ENCODE measurements at places on chromosomes 16 and 17.
A peak's percentile ranks its signal among the peaks of the same experiment; 100 is the strongest.

DNA sequence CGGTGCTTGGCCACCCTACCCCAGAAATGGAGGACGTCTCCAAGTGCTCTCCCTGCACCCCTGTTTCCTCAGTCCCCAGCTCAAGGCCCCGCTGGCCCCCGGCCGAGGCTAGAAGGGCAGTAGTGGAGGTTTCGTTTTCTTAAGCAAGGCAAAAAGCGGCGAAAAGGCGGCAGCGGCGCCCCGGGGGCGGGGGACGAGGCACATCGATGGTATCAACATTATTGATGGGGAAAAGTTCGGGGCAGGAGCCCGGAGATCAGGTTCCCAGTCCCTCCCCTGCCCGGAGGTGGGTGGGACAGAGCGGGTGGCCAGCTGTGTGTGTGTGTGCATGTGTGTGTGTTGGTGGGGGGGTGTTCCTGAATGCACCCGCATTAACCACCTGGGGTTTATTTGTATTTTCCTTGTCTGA, 4.1 kb upstream of the SALL1 start:
- no peak for DNase-seq

- peak; percentile 83 for DNase-seq
These were observed 5.4 kb downstream of the TNP2 start for GRCh38 chr16:11263737-11264136.

DNA sequence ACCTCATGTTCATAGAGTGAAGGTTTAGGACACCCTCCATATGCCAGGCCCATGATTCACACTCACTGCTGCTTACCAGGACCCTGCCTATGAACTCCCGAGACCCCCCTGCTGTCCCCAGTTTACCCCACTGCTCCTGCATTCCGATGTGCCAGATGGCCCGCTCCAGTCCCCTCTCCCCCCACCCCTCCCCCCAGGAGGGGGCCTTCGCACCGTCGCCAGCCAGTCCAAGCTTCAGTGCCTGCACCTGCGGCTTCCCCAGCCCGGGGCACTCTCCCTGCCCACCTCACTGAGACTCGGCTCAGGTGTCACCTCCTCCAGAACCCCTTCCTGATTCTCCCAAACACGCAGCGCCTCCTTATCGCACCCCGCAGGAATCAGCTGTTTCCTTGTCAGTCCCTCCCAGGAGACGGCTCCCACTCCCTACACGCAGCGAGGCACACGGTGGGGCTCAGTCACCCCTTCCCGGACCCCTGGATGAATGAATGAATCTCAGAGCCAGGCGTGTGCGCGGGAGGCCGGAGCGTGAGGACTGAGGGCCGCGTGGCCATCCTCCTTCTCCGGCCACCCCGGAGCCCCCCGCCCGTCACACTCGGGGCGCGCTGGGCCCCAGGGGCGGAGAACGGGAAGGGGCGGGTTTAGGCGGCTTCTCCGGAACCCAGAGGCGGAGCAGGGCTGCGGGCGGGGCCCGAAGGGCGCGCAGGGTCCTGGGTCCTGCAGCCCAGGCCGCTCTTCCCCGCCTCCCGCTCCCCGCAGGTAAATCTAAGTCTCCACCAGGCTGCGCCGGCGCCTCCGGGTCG, 1.6 kb downstream of the MYO1C start:
- DNase-seq = peak; percentile 76

DNA sequence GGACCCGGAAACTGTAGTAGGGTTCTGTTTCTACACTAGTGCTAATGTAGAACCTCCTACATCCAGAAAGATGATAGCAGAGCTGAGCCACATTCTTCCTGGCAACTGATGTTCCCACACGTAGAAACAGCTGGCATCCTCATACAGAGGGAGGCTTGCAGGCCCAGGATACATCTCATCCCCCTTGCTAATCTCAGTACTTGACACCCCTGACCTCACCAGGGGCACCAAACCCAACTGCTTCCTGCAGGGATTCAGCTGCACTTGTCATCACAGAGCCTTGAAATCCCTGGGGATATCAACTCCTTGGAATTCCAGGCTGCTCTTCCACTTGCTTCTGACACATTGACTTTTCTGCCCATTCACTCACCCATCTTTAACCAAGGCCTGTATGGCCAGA, 75.2 kb upstream of the HSBP1 start:
- DNase-seq = no peak

- DNase-seq = no peak
These were observed 823.3 kb downstream of the KCNJ18 start for GRCh38 chr17:22515599-22515998.

DNA sequence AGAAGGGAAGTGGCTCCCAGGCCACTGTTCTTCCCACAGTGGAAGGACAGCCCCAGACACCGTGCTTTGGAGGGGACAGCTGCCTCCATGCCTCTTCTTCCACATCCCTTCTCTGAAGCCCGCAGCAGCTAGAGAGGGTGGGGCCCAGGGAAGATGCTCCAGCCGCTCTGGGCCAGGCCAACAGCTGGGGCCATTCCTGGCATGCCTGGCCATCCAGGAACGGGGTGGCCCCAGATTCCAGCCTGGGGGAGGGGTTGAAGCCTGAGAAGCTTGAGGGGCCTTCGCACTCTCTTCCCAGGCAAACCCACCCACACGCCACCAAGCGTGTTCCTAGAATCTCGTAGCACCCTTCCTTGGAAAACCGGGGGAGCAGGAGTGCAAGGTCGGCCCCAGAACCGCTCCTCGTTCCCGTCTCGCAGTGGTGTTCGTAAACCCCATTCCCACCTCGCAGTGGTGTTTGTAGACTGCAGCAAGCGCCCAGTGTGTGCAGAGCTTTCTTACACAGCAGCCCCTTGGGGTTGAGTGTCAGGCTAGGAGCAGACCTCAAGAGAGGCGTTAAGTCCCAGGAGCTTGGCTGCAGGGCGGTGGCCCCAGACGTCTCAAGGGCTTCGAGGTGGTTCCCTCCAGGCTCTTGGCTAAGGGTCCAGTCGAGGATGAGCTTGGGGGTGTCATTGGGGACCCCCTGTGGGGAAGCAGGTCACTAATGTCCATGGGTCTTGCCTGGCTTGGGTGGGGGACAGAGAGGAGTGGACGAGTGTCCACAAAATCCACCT, 2.7 kb downstream of the CDH15 start:
- DNase-seq = no peak

DNA sequence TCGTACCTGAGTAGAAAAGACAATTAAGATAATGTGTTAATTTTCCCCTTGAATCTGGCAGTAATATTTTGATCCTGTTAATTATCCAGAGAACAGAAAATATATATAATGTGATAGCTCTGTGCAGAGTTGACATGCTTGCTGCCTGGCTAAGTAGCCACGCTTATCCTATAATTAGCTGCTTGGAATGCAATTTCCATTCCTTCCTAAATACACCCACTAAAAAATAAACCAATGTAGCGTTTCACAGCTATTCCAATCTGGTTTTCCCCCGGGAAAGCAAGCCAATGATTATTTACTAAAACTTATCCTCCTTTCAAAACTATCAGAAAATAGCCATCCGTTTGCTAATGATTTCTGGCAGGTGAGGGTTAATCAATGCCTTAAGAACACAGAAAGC, 134.5 kb upstream of the IRX5 start:
- no peak for DNase-seq

- peak; percentile 91 for DNase-seq
These were observed 12.0 kb downstream of the TBC1D24 start for GRCh38 chr16:2486645-2487516.

DNA sequence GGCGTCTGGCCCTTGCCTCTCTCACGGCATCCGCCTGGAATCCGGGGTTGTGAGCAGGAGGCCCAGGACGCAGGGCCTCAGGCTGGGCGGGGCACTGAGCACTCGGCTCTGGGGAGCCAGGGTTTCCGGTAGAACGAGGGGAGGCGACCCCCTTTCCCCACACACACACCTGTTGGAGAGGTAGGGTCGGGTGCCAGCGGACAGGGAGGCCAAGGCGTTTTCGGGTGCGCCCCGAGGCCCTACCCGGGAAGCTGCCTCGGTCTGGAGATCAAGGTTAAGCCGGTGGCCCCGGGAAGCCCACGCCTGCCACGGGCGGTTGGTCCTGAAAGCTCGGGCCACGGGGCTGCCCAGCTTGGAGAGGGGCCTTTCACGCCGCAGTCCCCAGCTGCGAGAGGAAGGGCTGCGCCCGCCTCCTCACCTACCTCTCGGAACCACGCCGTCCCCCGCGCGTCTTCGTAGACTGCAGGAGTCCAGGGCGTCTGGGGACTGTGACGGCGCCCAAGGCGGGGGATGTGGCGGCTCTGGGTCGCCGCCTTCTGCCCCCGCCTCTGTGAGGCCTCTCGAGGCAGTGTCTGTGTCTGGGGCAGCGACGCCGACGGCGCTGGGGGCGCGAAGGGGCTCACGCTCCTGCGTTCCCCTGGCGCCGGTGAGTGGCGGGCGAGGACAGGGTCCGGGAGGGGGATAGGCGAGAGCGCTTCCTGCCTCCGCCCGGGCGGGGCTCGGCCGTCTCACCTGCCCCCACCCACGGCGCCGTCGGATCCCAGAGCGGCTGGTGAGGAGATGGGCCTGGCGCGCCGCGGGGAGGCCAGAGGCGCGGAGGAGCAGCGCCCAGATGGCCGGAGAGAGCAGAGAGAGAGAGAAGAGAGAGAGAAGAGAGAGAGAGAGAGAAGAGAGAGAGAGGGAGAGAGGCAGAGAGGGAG, 20.3 kb upstream of the HOXB9 start:
- peak; percentile 44 for DNase-seq

DNA sequence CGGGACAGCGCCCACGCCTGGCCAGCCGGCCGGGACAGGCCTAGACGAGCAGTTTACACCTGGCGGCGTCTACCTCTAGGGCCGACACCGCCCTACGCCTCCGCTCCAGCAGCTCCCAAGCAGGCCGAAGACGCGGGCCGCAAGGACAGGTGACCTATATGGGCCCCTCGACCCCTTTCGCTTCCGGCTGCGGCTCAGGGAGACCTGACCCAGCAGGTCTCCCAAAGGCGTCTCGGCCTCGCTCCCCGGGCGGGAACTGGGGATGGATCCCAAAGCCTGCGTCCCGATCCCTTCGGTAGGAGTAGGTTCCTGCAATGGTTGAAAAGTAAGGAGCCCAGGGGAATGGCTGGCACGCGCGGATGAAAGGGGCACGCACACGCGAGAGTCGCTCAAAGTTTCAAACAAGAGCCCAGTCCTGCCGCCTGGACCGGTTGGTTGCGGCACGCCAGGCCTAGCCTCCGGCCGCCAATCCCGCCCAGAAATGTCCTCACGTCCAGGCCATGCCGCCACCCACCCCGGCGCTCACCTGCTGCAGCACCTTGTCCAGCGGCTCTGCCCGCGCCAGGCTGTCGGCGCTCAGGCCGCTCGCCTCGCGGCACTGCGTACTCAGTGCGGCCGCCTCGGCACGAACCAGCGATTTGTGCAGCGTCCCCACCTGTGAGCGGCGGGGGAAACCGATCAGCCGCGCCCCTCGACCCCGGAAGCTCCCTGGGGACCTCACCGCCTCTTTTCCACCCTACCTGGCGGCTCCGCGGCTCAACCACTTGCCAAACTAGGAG, 630 bp downstream of the ESRP2 start:
- peak; percentile 23 for DNase-seq

DNA sequence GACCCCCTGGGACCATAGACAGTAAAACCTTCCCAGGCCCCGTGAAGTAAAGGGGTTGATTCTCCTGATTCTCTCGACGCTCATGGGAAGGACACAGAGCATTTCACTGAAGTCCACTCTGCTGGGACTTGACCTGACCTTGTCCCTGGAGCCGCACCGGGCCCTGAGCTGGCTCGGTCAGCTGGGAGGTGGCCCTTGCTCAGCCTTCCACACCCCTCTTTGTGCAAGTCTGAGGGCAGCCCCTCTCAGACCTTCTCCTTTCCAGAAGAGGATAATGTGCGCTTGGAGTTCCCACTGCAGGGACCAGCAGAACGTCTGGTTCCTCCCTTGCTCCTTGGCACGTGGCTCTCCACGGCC, 115.5 kb downstream of the RAP1GAP2 start:
- no peak for DNase-seq

GRCh38 chr17:73835605-73836004, 191.4 kb upstream of the SDK2 start:
- no peak for DNase-seq

DNA sequence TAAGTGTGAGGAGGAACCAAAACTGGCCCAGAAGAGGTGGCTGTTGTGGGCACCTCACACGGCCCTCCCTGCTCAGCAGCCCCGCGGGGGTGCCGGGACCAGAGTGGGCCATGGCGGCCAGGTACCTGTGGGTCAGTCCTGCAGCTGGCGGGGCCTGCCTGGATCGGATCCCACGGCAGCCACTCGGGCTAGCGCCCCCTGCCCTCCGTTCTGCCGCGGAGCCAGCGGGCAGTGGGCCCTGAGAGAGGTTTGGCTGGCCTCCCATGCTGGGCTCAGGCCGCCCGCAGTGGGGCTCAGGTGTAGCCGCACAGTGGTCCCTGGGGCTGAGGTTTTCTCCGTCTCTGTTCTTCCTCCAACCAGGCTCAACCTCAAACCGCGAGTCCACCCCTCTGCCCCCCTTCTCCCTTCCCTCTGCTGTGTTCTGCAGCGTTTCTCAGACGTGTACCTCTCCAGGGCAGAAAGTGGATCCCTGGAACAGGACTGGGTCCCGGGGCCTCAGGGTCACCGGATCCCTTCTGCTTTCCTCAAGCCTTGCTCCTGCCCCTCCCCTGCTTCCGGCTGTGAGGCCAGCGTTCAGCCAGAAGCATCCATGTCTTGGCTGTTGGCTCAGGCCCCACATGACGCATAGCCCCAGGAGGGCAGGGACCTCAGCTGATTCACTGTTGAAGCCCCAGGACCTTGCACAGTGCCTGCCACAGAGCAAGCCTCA, 28.6 kb upstream of the ITGA3 start:
- DNase-seq = peak; percentile 28

GRCh38 chr17:69342896-69343644, 16.1 kb upstream of the ABCA5 start:
- DNase-seq = no peak

DNA sequence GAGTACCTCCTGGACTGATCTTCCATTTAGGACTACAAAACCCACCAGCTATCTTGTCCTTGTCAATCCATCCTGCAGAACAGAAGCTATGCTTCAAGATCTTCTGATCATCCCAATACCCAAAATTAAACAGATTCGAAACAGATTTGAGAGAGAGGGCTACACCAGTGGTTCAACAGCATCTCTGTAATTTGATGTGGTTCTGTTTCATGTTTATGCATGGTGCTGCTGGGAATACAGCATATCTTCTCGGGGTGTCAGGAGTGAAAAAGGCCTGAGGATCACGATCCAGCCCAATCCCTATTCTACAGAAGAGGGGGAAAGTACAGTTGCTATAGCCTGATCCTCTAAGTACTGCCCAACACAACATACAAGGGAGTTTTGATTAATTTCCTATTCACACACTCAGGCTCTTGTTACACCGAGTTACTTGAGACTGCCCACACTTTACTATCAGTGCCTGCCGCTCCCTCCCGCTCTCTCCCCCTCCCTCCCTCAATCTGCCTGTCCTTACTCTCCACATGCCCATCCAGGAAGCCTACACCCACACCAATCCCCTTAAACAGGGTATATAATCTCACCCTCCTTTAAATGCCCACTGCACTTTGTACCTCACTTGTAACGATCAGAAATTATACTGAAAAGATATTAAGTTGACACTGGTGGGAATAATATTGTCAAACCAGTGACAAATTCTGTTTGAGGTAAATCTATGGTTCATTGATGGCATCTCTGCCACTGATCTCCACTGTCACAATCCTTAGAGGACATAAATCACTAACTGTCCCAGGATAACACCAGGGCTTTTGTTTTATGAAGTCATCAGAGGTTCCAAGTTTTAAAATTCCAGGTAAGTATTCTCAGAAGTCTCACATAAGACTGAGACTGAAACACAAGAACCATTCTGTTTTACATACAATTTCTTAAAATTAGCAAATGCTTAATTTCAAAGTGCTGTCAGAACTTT, 89.3 kb upstream of the PLEKHM1 start:
- DNase-seq = no peak

GRCh38 chr16:22195445-22195694, 10.7 kb upstream of the EEF2K start:
- no peak for DNase-seq

Measured in activated CD8-positive, alpha-beta T cell treated with anti-CD3 and anti-CD28 coated beads for 36 hours (primary cell).